ENCODE measurements at places on chromosomes 3 and 15. TPM values are rescaled to one million over a fixed set of nuclear protein-coding genes. Genes with fewer than 3 reads are reported as not detected.

Gene CISH
- 4.5 TPM for total RNA-seq

Gene CTXND1
- not detected for total RNA-seq

Gene CYP19A1
- total RNA-seq = not detected

Gene CCDC9B
- 15.6 TPM for total RNA-seq

Gene OR5H1
- not detected for total RNA-seq

DNA sequence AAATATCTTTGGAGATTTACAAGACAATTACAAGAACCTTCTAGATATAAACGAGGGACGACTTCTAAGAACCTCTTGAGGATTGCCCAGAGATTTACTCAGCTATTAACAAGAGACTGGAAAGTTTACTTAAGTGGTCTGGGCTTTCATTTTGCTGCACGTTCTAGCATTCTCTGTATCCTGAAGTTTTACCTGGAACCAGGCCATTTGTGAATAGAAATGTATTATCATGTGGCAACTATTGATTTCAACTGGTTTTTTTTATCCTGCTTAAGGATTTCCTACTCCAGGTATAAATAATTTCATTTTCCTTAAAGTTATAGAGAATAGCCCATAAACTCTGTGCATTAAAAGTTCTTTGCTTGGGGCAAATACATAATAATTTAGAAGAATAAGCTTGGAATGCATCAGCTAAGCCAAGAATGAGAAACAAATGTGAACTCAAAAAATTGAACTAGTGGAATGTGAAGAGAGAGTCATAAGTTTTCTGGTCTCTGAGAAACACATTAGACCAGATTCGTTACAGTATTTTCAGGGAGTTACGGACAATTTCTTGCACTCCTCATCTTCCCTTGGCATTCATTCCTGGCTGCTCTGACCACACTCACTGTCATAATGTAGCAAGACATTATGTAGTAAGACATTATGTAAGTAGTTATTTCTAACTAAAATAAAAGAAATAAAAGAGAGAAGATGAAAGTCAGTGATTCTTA lies 1.3 kb downstream of the AQP9 start:
- no peaks in the 10 kb centered on the region for H3K36me3 ChIP-seq
- H3K27me3 ChIP-seq = no peaks in the 10 kb centered on the region
- H3K27ac ChIP-seq = no peak overlapping the region
- DNase-seq = no peak

- DNase-seq = no peak
- no peak overlapping the region for H3K27ac ChIP-seq
- no peaks in the 10 kb centered on the region for H3K27me3 ChIP-seq
- H3K36me3 ChIP-seq = no peaks in the 10 kb centered on the region
Observed at GRCh38 chr3:87969620-87970019, 89.2 kb downstream of the CGGBP1 start.

DNA sequence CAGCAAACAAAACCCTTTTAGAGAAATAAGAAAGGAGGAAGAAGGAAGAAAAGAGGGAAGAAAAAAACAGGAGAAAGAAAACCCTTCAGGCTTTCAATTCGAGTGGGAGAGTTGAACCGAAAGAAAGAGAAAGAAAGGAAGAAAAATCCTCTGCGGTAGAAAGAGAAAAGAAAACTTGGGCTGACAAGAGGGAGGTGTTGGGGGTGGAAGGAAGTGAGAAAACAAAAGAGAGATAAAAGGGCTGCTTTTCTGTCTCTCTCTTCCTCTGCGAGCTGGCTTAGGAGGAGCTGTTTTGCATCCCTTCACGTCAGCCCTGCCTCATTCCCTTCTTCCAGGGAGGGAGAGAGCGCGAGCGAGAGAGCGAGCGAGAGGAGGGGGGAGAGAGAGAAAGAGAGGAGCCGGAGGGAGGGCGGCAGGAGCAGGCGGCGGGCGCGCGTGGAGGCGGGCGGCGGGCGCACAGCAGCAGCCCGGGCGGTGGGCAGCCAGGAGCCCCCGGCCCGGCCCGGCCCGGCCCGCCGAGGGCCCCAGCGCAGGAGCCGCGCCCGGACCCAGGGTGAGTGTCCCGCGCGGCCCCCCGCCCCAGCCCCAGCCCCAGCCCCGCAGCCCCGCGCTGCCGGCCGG lies at the start of gene ZNF710:
Gene ZNF710, plus strand, starts transcription at position 263 of the 621 bp plus-strand sequence. CDS start 65,814 bp downstream, outside the sequence.
- H3K27me3 ChIP-seq = no peaks in the 10 kb centered on the region
- peaks cover 77% of the 10 kb centered on the region for H3K4me1 ChIP-seq
- peak within 1 kb of the TSS; percentile 68 for H3K27ac ChIP-seq
- no peak for DNase-seq

DNA sequence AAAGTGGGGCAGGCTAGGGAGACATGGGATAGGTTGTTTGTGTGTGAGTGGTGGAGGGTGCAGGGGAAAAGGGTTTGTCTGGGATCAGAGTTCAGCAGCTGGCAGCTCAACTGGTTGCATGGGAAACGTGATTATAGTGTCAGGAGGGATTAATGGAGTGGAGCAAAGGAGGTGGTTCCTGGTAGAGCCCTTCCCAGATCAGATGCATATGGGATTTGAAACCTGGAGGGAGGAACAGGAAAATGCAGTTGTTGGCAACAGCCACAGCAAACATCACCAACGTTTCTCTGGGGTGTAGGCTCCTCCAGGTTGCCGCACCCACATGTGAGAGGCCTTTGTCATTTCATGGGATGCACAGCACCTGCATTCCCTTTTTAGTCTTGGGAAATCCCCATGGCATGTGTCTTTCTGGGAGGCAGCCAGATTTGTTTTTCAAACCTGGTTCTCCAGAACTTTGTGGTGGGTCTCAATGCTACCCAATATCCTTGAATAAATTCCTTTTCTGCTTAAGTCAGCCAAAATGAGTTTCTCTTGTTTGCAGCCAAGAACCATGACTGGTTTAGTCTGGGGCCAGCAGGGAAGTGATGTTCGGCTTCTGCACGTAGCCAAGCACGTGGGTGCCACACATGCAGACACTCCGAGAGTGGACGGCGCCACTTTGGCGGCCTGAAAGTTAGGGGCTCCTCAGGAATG lies 61.3 kb downstream of the BDH1 start:
- H3K36me3 ChIP-seq = no peaks in the 10 kb centered on the region
- no peak overlapping the region for H3K4me3 ChIP-seq
- H3K4me1 ChIP-seq = peaks cover 18% of the 10 kb centered on the region
- H3K27ac ChIP-seq = no peak overlapping the region
- H3K27me3 ChIP-seq = no peaks in the 10 kb centered on the region

DNA sequence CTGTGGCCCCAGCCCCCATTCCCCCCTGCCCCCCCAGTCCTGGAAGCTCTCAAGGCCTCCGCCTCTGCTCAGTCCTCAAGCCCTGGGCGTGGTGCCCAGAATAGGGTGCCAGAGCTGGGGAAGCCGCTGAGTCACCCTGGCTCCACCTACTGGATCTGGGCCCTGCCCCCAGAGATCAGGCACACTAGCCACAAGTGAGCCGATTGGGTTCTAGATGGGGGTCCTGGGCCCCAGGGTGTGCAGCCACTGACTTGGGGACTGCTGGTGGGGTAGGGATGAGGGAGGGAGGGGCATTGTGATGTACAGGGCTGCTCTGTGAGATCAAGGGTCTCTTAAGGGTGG lies 5.7 kb downstream of the EIF4G1 start:
- DNase-seq = peak; percentile 83
- H3K36me3 ChIP-seq = peaks cover 45% of the 10 kb centered on the region
- no peaks in the 10 kb centered on the region for H3K27me3 ChIP-seq
- peak overlapping the region; percentile 37 for H3K4me3 ChIP-seq
- peak overlapping the region; percentile 87 for H3K27ac ChIP-seq
- peaks cover 44% of the 10 kb centered on the region for H3K4me1 ChIP-seq

DNA sequence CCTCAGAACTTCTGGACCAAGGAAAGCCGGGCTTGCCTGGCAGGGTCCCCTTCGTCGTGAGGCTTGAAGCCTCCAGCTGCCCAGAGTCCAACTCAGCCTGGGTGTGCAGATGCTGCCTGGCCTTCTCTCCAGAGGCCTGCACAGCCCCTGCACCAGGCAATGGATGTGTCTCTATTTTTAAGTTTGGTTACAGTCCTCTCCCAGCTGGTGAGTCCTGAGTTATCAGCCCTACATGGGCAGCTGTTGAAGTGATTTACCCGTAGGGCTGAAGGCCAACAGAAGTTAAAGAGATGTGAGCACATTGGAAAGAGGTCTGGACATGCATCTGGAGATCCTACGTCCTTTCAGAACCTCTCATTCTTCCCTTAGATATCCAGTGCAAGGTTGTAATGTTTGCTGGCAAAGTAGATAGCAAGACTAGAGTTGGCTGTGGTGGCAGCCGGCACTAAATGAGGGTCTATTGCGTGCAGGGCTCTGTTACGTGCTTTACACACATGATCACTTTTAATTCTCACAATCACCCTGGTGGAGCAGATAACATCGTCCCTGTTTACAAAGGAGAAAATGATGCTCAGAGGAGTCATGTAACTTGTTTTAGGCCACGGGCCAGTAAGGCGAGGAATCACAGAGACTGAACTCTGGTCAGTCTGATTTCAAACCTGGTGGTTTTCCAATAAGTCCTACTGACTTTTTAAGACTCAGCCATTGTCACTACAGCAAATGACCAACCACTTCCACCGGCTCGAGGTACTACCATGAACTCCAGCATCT lies 9.9 kb downstream of the FYCO1 start:
- H3K27ac ChIP-seq = no peak overlapping the region
- DNase-seq = no peak
- H3K36me3 ChIP-seq = peaks cover 14% of the 10 kb centered on the region
- H3K4me1 ChIP-seq = no peaks in the 10 kb centered on the region

GRCh38 chr15:33262306-33262705 lies 48.5 kb upstream of the RYR3 start:
- H3K27me3 ChIP-seq = peaks cover 15% of the 10 kb centered on the region
- no peaks in the 10 kb centered on the region for H3K4me1 ChIP-seq
- no peak for DNase-seq
- no peaks in the 10 kb centered on the region for H3K36me3 ChIP-seq

DNA sequence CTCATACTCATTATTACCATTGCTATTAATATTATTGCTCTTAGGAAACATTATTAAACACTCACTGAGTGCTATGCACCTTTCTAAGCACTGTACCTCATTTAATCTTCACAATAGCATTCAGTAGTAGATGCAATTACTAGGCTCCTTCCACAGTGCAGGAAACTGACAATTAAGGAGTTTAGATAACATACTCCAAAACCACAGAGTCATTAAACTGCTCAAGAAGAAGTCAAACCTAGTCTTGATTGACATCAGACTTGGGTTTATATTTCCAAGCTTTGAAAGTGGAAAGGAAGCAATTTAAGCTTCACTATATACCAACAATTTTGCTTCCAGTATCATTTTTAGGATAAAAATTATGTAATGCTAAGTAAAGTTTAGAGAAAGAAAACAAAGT lies 490.1 kb upstream of the ARRDC4 start:
- H3K27me3 ChIP-seq = no peaks in the 10 kb centered on the region
- no peak overlapping the region for H3K4me3 ChIP-seq
- no peaks in the 10 kb centered on the region for H3K36me3 ChIP-seq

GRCh38 chr15:69056365-69056764 lies 41.9 kb downstream of the NOX5 start:
- H3K27ac ChIP-seq = no peak overlapping the region
- H3K4me1 ChIP-seq = peaks cover 24% of the 10 kb centered on the region
- no peaks in the 10 kb centered on the region for H3K27me3 ChIP-seq
- no peaks in the 10 kb centered on the region for H3K36me3 ChIP-seq
- H3K4me3 ChIP-seq = no peak overlapping the region

- no peaks in the 10 kb centered on the region for H3K27me3 ChIP-seq
- H3K4me3 ChIP-seq = no peak overlapping the region
- no peaks in the 10 kb centered on the region for H3K4me1 ChIP-seq
- H3K36me3 ChIP-seq = peaks cover 19% of the 10 kb centered on the region
- no peak for DNase-seq
- H3K27ac ChIP-seq = no peak overlapping the region
Observed at GRCh38 chr3:9669720-9670432, 20.6 kb downstream of the MTMR14 start.

- H3K36me3 ChIP-seq = no peaks in the 10 kb centered on the region
- H3K4me3 ChIP-seq = no peak overlapping the region
- no peak for DNase-seq
- no peak overlapping the region for H3K27ac ChIP-seq
Observed at GRCh38 chr3:150511122-150511821, 35.0 kb downstream of the SERP1 start.

- no peak overlapping the region for H3K27ac ChIP-seq
- no peaks in the 10 kb centered on the region for H3K36me3 ChIP-seq
- no peaks in the 10 kb centered on the region for H3K27me3 ChIP-seq
- no peak for DNase-seq
- no peak overlapping the region for H3K4me3 ChIP-seq
- peaks cover 31% of the 10 kb centered on the region for H3K4me1 ChIP-seq
Observed at GRCh38 chr3:23735535-23736326, 70.0 kb upstream of the UBE2E1 start.

DNA sequence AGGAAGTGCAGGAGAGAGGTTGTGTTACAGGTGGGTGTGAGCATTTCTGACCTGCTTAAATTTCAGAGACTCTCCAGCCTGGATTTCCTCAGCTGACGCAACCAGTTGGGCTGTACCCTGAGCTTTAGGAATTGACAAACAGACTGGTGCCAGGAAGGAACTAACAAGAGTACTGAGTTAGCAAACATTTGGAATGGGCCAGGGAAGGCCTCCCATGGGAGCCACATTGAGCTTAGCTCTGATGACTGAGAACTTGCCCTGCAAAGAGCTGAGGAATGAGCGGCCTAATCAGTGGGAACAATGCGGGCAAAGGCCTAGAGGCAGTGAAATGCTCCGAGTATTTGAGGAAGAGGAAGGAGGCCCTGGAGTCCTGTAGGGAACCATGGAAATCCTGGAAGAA lies 254.2 kb downstream of the FEZF2 start:
- H3K27ac ChIP-seq = no peak overlapping the region
- no peak overlapping the region for H3K4me3 ChIP-seq
- no peaks in the 10 kb centered on the region for H3K36me3 ChIP-seq
- no peak for DNase-seq
- H3K27me3 ChIP-seq = no peaks in the 10 kb centered on the region

DNA sequence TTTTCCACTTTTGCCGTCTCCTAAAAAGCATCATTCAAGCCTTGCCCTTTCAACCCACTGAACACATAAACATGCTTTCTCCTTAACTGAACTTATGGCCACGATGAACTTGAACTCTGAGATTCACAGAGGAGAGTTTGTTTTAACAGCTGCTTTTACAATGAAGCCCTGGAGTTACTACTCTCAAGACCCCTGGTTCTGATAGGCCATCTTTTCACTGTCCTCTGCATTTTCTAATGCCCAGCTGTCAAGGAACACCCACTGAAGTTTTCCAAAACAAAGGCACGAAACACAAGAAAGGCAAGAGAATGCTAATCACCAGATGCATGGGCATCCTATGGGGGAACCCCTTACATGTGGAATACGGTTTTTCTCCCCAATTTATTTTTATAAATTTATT lies 100.8 kb downstream of the ADAMTS9 start:
- H3K4me3 ChIP-seq = no peak overlapping the region
- no peaks in the 10 kb centered on the region for H3K36me3 ChIP-seq
- no peak for DNase-seq
- peaks cover 11% of the 10 kb centered on the region for H3K27me3 ChIP-seq
- no peak overlapping the region for H3K27ac ChIP-seq

GRCh38 chr3:158169091-158169491 lies 59.2 kb downstream of the RSRC1 start:
- H3K27ac ChIP-seq = no peak overlapping the region
- H3K27me3 ChIP-seq = no peaks in the 10 kb centered on the region
- H3K4me3 ChIP-seq = no peak overlapping the region
- H3K36me3 ChIP-seq = no peaks in the 10 kb centered on the region
- no peak for DNase-seq
